Right hindlimb (tissue), 1 donor: ENCODE measurements at places on chromosomes 1 and 21.

GRCh38 chr1:50779801-50780200 is 180.3 kb downstream of the FAF1 start:
- DNase-seq, result no peak

DNA sequence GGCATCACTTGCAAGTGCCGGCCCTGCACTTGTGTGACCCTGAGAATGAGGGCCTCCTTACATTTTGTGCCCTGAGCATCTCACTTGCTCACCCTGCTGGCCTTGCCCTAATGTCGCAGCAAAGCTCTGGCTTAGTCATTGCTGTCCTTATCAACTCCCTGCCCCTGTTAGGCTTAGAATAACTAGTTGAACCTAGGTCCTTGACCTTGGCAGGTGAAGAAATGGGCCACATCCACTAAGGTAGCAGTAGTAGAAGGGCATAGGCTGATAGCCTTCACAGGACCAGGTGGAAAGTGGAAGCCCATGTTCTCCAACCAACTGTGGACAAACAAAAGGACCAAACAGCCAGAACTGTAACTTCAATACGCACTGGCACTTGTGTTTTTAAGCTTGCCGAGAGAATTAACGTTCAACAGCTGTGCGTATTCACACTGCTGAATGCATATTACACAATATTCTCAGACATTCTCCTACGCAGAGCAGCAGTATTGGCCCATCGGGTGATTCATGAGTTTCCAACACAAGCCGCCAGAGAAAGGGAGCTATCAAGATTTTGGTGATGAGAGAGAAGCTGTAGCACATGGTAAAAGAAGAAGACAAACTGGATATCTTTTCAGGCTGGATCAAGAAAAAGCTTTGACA is 27.7 kb upstream of the PTGFRN start:
- DNase-seq, result peak; percentile 77

GRCh38 chr1:36321119-36321951 is 2.1 kb downstream of the EVA1B start:
- peak; percentile 97 for DNase-seq

DNA sequence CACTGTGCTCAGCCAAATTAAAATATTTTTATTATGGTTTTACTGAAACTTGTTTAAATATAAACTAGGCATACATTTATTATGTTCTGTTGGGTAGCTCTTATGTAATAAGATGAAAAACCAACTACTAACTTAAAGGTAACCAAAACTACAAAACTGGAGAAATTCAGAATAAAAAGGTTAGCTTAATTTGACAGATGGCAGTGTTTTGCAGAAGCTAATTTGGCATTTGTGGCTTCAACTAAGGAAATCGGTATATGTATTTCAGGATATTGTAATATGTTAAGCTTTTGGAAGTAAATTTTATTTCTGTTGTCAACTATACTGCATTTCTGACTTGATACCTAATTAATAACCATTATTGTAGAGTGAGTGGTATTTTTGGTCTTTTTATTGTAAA is 18.8 kb downstream of the USP25 start:
- no peak for DNase-seq

DNA sequence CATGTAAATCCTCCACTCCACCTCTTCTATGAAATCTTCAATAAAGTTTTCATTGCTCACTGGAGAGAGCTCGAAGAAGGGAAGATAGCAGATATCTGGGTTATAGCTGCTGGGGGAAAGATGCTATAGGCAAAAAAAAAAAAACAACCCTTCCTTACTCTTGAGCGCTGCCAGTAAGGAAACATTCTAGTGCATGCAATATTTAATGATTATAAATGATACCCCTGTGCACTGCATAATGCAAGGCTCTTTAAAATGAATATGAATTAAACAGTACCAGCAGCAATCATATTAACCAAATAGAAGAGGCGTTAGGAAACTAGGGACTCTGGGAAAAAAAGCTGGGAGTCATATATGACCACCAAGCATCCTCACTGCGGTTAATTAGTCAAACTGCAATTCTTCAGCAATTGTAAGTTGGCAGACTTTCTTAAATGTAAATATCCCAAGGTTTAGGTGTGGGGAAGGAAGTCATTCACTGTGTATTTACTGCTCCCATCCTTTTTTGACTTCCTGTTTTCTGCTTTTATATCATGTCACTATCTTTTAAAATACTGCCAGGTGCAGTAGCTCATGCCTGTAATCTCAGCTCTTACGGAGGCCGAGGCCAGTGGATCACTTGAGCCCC is 3.7 kb upstream of the DMRTB1 start:
- DNase-seq, result no peak

GRCh38 chr1:153155541-153155940 is 4.9 kb upstream of the SPRR2G start:
- no peak for DNase-seq
